ENCODE measurements at places on chromosomes 2 and 18.

GRCh38 chr2:219174801-219175200 is 1.9 kb downstream of the CNPPD1 start:
- no peak for DNase-seq

- no peak for DNase-seq
These were observed 199.5 kb downstream of the NDUFA10 start for GRCh38 chr2:239825705-239825979.

DNA sequence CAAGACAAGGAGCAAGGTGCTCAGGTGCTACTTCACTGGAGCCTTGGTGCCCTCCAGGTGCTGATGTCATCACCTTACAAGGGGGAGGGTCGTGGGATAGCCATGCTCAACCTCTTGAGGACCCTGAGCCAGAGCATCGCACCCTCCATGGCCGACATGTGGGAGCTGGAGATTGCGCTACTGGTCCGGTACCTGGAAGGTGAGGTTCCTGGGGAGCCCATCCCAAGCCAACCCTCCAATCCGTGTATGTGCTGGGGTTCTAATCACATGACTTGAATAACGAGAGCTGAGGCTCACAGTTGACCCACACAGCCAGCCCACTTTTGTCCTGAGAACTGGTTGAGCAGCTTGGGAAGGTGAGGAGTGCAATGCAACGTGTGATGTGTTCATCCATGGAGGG is 25.9 kb downstream of the MROH2A start:
- DNase-seq: no peak

GRCh38 chr2:76812156-76812555 is 710.0 kb downstream of the LRRTM4 start:
- no peak for DNase-seq

DNA sequence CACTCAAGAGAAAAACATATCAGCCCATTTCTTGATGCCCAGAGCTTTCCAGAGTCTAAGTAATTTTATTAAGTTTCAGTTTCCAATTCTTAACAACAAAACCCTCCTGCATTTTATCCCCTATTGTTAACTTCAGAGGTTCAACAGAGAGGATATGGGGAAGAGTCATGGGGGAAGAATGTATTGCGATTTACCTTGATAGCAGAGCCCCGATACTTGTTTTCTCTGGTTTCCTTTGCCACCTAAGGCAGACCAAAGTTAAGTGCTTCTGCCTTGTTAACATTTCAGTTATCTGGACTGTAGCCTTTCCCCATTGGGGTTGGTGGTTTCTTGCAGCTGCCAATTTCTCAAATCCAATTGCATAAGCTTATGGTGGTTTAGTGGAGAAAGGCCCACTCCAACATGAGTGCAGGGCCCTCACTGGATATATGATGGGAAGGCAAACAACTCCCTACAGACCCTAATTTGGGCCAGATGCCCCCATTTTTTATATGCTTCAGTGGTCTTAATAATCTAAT is 82.0 kb upstream of the ITGB6 start:
- DNase-seq: no peak

- DNase-seq: no peak
These were observed 15.1 kb downstream of the ZCCHC2 start for GRCh38 chr18:62537946-62538345.

DNA sequence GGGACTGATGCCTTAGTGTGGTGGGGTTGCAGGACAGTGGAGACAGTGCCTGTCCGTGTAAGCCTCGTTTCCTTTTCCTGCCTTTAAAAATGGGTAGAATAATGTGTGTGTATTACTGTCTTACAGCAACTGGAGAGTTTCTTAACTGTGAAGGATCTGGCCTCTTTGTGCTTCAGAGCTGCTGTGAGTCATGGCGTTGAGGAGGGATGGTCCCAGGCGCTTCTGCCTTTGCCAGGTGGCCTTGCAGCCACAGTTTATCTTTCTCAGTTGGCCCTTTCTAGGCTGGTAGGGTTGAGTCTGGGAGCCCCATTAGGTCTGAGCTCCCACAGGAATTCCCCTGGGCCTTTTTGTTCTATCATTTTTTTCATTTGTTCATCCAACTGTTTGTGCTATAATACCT is 9.2 kb downstream of the PRADC1 start:
- DNase-seq: no peak

DNA sequence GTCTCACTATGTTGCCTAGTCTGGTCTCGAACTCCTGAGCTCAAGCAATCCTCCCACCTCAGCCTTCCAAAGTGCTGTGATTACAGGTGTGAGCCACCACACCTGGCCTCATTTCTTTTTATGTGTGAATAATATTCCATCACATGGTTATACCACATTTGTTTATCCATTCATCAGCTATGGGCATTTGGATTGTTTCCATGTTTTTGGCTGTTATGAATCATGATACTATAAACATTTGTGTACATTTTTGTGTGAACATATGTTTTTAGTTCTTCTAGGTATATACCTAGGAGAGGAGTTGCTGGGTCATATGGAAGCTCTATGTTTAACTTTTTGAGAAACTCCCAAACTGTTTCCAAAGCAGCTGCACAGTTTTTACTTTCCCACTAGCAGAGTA is 24.4 kb downstream of the PKP4 start:
- no peak for DNase-seq

DNA sequence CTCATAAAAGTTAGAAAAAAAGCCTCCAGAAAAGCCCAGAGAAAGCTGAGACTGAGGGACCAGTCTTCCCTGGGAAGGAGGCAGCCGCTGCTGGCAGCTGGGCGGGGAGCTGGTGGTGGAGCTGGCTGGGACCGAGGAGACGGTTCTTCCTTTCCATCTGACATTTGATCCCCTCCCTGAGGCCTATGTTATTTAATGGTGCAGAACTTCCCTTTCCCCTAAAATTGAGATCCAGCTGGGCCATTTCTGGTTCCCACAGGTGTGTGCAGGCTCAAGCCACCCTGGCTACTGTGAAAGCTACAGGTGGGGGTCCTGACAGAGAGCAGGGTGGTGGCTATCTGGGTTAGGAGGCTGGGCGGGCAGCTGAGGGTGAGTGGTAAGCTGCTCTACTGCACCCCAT is 81.5 kb upstream of the FZD7 start:
- DNase-seq: no peak

DNA sequence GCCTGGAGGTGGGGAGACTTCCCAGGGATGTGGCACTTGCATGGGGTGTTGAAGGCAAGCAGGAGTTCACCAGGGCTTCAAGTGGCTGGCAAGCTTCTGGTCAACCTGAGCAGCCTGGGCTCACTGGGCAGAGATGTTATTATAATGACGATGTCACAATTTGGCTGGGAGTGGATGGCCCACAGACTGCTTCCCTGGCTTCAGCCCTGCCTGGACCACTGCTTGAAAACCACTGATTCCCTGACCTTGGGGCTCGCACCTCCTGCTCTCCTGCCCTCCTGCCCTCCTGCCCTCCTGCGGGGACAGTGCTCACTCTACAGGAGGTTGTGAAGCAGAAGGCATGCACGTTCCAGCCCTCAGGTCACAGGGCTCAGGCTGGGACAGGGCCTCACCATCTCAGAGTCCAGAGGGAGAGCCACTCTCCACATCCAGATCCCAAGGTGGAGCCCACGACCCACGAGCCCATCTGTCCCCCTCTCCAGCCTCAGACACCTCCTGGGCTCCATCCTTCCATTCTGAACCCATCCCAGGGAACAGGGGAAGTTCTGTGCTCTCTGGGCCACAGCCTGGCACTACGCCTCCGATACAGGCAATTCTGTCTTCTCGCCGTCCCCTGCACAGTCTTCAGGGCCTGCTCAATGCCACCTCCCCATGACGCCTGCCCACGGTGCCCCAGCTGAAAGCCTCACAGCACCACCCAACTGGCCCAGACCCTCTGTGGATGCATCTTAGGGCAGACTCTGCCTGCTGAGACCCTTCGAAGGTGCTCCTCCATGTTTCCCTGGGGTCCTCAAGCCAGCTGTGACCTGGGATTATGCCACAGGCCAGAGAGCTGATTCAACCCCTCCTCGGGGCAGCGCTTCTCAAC is 241.6 kb upstream of the RAB6C start:
- no peak for DNase-seq

GRCh38 chr2:226198956-226199355 is 600.7 kb downstream of the IRS1 start:
- DNase-seq: no peak

GRCh38 chr2:100535855-100536254 is 26.9 kb upstream of the PDCL3 start:
- no peak for DNase-seq

GRCh38 chr2:119126650-119127049 is 31.9 kb downstream of the C1QL2 start:
- peak; percentile 14 for DNase-seq

GRCh38 chr2:195649629-195650190 is 7.3 kb upstream of the SLC39A10 start:
- no peak for DNase-seq

DNA sequence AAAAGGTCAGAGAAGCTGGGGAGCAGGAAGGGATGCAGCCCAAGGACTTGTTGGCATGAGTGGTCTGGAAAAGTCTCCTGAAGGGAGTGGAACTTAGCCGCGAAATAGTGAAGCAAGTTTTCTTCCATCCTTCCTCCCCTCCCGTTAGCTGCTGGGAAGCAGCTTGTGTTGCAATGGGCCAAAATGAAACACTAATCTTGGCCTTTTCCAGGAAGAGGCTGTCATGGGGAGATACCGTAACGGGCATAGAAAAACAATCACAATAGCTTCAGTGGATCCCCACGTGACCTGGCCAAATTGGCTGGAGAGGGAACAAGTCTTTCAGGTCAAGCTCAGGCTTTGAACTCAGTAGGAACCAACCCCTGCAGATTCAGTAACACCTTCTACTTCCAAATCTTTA is 49.3 kb downstream of the SEMA4F start:
- no peak for DNase-seq

DNA sequence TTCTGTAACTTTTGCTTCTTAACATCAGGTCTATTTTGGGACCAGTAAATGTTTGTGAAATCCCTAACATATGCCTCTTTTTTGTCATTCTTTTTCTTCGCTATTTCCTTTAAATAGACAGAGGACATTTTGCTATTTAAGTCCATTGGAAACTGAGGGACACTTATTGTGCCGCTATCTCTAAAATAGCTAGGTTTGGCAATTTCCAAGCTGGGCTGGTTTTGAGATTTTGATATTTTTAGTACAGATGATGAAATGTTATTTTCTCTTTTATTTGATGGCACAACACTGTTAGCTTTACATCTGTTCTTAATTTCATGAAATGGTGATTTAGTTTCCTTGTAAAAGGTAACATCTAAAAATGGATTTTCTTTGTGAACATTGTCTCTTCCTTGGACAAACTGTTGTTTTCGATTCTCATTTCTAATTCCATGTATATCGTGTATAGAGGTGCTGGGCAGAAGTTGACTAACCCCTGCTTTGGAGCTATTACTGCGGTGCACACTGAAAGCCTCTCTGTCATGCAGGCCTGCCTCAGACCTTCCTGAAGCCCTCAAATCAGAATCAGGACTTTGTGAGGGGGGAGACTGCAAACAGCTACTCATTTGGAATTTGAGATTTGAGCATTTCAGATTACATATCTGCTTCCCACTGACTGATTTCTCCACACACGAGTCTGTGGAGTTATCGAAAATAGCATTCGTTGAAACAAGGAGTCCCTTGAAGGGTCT is 594 bp downstream of the RAD51AP2 start:
- no peak for DNase-seq

DNA sequence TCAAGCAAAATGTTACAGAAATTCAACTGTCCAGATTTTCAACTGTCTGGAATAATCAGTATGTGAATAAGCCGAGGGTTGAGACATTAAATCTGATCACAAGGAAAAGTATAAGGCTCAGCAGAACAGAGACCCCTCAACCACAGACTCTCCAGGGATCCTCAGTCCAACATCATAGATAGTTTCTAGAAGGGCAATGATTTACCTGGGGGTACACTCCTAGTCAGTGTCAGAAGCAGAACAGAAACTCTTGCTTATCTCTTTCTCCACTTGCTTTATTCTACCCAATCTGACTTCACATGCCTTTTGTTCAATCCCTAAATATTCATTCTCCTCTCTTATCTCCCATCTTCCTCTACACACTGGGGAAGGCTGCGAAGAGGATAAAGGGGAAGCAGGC is 36.4 kb downstream of the ICOS start:
- no peak for DNase-seq

- DNase-seq: no peak
These were observed 149.1 kb downstream of the UBE2E3 start for GRCh38 chr2:181129364-181130056.

DNA sequence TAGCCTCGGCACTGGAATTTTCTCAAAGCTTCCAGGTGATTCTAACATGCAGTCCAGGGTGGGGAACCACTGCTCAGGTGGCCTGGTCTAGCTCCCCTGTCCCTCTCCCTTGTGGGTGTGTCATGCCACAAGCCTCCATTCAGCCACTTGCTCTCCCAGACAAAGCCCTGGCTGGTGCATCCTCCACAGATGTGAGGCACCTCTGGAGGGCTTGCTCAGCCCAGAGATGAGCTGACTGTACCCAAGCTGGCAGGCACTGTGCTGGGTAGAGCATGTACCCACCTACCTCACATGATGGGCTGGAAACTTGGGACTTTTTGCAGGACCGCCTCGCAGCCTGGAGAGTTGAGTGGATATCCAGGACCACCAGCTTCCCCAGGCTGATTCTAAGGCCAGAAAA is 88.1 kb downstream of the ZBTB7C start:
- DNase-seq: no peak

GRCh38 chr2:27912512-27912911 is 22.0 kb downstream of the BABAM2 start:
- DNase-seq: no peak

GRCh38 chr2:237964194-237964577 is 2.6 kb upstream of the UBE2F start:
- no peak for DNase-seq

- no peak for DNase-seq
These were observed 89.1 kb upstream of the NEDD4L start for GRCh38 chr18:57954935-57955334.

DNA sequence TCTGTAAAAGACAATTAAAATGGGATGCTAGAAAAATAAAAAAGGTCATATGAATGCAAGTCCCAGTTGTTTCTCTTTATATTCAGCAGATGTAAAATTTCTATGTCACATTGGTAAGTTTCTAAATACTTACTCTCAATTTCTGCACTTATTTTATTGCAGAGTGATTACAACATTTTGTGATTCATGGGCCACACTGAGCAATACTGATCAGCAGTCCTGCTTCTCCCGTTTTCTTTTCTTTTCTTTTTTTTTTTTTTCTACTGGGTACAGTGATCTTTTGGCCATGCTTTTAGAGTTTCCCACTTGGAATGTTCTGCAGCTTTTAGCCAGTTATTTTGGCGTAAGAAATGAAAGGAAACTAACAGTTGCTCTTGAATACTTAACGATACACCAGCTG is 38.8 kb downstream of the LIMS1 start:
- no peak for DNase-seq

DNA sequence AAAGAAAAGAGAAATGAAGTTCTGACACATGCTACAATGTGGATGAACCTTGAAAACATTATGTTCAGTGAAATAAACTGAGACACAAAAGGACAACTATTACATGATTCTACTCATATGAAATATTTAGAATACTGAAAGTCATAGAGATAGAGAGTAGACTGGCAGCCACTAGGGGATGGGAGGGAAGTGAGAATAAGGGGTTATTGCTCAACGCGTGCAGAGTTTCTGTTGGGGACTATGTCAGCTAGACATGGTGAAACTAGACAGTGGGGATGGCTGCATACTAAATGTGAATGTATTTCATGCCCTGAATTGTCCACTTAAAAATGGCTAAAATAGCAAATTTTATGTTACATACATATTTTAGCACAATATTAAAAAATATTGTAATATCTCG is 108.7 kb upstream of the ATL2 start:
- no peak for DNase-seq

GRCh38 chr2:222492683-222493082 is 68.3 kb downstream of the SGPP2 start:
- no peak for DNase-seq

All from activated T-helper 1 cell treated with anti-CD3 and anti-CD28 coated beads, Interleukin-2, amount 50 U/mL, for 16 hours (primary cell).